ENCODE measurements at places on chromosomes 1 and 21.

GRCh38 chr1:19229229-19229628 is 19.2 kb upstream of the UBR4 start:
- DNase-seq: no peak

GRCh38 chr1:16260814-16261213 is 23.8 kb upstream of the CPLANE2 start:
- DNase-seq: no peak

DNA sequence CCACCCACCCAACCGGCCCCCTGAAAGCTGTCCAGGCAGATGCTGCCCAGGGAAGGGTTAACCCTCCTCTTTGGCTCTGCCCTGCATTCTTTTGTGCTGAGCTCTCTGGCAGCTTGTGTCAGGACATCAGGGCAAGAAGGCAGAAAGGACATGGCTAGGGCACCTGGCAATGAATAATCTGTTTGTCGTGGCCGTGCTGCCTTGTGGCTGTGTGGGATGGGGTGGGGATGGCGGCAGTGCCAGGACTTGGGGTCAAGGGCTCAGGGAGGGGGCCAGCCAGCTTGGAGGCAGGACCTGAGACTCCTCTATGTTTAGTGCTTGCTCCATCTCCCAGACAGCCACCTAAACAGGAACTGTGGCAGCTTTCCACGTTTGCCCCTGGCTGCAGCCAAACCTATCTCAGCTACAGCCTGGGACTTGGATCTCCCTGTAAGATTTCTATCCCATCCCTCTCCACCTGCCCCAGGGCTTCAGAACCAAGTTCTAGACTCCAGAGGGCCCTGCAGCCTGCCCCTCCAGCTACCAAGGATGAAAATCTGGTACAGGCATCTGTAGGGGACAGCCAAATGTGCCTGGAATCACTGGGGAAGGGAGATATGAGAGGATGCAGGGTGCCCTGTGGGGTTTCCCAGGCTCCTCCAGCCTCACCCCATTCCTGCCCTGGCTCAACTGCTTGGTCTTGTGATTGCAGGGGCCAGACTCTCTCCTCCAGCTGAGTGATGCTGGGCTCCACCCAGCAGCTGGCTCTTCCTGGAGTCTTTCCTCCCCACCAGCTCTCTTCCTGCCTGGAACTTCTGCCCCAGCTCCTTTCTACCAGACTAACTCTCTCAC is 9.6 kb upstream of the GPR37L1 start:
- DNase-seq: no peak

- DNase-seq: no peak
Observed at GRCh38 chr1:23344987-23345472, 946 bp upstream of the HNRNPR start.

GRCh38 chr1:202230939-202231645 is 37.5 kb downstream of the LGR6 start:
- DNase-seq: no peak

- DNase-seq: peak; percentile 86
Observed at GRCh38 chr1:226125097-226125630, 61.4 kb downstream of the ACBD3 start.

DNA sequence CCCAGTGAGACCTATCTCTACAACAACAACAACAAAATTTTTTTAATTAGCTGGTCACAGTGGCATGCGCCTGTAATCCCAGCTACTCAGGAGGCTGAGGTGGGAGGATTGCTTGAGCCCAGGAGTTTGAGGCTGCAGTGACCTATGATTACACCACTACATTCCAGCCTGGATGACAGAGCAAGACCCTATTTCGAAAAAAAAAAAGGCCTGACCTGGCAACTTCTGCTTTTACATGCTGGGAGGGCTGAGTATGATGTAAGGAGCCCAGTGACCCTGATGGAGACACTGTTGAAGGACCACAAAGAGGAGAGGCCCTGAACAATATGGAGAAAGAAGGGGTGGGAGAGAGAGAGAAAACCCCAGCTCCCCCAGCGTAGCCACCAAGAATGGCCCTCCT is 9.2 kb upstream of the VPS26C start:
- no peak for DNase-seq

DNA sequence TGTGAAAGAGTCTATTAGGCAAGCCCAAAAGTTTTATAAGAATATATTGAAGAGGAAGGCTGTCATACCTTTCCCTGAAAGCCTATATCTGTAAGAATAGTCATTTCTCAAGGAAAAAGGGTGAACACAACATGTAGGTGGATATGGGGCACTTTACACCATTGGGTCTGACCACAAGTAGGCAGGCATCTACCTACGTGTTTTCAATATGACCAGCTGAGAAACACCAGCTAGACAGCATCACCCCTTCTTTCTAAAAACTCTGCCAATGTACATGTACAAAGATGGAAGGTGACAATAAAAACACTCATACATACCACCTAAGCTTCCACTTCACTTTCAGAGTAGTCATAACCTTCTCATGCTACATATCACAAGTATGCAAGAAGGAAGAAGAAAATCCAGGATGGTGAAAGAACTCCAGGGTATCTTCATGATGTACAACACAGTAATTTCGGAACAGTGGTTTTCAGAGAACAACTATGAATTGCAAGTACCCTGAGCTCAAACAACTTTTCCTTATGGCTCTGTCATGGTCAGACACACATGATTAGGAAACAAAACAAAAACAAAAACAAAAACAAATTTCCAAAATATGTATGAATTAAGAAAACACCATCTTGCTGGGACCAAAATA is 98.5 kb upstream of the ADGRL2 start:
- DNase-seq: no peak

DNA sequence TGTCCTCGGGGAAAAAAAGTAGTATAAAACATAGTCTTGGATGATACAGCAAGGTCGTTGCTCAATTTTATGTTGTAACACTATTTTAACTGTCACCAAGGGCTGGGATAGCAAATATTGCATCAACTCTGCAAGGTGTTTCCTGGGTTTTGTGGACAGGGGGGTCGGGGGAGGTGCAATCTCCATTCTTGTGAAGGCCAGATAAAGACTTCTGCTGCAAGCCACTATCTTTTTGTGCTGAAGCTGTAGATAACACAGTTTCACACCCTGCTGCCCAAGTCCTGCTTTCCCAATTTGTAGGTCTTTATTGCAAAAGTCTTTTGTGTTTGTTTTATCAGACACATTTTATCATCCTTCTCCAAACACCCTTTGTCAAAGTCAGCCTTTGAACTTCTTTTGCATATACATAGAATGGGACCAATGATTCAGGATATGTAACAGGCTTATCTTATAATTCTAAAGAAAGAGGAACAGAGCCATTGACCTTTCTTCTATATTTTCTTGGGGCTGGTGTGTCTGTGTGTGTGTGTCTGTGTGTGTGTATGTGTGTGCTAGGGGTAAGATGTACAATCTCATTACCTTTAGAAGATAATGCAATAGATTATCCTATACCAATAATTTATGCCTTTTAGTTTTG is 140.6 kb downstream of the RUNX1 start:
- no peak for DNase-seq

GRCh38 chr1:23101887-23102286 is 66.8 kb downstream of the LUZP1 start:
- no peak for DNase-seq

DNA sequence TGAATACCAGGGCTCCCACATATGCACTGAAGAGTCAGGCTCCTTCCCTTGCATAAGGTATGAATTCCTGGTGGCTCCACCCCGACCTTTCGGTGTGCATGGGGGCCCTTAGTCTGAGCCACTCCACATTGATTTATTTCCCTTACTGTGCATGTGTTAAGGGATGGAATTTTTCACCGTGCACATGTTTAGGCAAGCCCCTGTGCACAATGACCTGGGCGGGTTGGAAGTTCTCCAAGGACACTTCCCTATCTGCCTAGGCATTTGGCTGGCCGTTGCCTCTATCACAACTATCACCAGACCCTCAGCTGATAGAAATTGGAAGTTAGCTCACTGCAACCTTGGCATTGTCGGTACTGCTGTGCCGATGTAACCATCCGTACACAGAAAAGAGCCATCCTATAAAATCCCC is 9.7 kb downstream of the S100A6 start:
- no peak for DNase-seq

Data from stimulated activated naive CD8-positive, alpha-beta T cell treated with anti-CD3 and anti-CD28 coated beads, Interleukin-15, amount 100 ng/mL, for 72 hours (primary cell).